Thoracic aorta (tissue), 2 donors: ENCODE measurements at places on chromosomes 6 and 20.

- DNase-seq: no peak
Observed at GRCh38 chr6:5697508-5697907, 309.2 kb downstream of the NRN1 start.

- no peak for DNase-seq
Observed at GRCh38 chr6:118469468-118469867, 78.6 kb upstream of the PLN start.

GRCh38 chr20:51970858-51971257, 168.5 kb upstream of the SALL4 start:
- DNase-seq: no peak

GRCh38 chr20:11926292-11926998, 8.8 kb downstream of the BTBD3 start:
- DNase-seq: no peak

DNA sequence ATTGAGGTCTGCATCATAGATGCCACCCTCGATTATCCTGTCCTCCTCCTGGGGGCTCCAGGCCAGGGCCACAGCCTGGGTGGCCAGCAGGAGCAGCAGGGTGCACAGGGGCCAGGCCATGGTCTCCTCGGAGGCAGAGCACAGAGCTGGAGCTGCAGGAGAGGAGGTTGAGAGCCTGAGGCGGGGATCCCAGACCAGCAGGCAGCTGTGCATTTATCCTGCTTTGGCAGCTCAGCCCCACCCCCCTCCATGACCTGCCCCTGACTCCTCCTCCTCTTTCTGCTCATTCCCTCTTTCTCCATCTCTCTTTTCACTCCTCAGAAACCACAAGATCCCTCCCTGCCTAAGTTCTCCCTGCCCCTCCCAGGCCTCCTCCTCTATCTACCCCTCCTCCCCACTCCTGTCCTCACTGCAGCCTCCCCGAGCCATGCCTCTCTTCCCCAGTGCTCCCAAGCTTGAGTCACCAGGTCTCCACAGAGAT, at the start of gene CST2:
CST2 (minus strand) TSS at position 189 of the 481 bp plus-strand sequence; CDS start at position 120, 69 bp downstream.
- no peak for DNase-seq

- no peak for DNase-seq
Observed at GRCh38 chr20:4782378-4782772, 60.7 kb downstream of the PRND start.

- no peak for DNase-seq
Observed at GRCh38 chr6:129590408-129591022, 119.5 kb downstream of the ARHGAP18 start.

DNA sequence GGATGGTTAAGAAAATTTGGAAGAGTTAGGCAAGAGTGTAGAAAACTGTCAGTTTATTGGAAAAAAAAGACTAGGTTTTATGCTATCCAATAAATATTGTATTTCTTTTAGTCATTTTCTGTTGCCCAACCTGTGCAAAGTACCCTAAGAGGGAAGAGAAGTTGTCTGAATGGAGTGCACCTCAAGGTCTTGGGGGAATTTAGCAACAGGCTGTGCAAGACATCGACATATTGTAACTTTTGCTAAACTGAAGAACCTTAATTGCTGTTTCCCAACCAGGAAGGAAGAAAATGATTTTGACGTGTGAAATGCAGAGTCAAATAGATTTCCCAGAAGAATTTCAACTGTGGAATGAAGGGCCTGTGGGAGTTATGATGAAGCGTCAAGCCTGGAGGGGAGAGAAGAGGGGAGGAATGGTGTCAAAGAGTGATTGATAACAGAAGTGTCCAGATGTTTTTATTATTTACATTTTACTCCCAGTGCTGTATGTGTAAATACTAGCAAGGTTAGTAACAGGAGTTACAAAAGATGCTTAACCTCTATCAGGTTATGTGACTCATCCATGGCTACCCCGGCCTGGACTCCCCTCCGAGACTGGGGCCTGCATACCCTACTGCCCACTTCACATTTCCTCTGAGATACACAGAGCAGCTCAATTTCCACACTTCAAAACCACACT, 246.8 kb downstream of the MYLK4 start:
- DNase-seq: no peak

DNA sequence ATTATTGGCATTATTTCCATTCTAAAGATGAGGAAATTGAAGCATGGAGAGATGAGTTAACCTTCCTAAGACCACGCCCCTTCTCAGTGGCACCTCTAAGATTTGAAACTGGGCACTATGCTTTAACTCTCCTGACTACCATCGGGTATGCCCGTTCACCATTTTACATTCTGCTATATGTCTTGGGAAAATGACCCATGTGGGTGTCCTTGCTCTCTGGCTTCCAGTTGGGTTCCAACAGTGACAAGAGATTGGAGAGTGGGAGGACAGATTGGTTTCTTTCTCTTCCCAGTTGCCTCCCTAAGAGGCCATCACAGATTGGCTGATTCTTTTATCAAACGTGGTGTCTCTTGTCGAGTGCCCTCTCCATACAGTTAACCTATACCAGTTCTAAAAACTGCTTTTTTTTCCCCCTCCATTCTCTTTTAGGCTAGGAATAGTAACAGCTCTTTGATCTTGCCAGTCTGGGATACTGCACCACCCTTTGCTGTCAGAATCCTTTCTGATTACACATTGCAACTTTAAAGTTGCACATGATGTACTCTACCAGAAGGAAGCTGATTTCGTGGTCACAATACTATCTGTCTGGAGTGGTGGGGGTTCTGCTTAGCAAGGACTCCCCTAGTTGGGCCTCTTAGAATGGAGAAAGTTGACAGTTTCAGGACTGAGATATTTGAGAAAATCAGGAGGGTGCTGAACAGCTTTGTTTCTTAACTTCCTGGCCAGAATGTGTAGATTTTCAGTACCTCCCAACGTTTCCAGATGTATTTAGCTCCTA, 88.0 kb upstream of the ELOVL5 start:
- no peak for DNase-seq

- no peak for DNase-seq
Observed at GRCh38 chr6:97095311-97095850, 170.9 kb downstream of the KLHL32 start.

DNA sequence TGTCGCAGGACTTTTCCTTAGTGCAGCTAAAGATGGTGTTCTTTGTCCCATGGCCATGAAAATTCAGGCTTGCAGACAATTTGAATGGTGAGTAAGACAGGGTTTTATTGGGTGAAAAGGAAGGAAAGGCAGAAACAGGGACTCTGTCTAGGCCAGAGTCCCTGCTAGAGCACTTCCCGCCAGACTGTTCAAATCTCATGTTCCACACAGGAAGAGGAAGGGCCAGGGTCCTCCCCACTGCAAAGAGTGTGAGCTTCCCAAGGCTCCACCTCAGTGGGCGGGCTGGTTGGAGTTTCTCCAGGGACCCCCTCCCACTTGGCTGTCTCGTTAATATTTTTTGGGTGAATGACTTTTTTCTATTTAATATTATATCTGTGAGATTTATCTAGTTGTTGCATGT, 29.0 kb downstream of the COL19A1 start:
- DNase-seq: no peak

DNA sequence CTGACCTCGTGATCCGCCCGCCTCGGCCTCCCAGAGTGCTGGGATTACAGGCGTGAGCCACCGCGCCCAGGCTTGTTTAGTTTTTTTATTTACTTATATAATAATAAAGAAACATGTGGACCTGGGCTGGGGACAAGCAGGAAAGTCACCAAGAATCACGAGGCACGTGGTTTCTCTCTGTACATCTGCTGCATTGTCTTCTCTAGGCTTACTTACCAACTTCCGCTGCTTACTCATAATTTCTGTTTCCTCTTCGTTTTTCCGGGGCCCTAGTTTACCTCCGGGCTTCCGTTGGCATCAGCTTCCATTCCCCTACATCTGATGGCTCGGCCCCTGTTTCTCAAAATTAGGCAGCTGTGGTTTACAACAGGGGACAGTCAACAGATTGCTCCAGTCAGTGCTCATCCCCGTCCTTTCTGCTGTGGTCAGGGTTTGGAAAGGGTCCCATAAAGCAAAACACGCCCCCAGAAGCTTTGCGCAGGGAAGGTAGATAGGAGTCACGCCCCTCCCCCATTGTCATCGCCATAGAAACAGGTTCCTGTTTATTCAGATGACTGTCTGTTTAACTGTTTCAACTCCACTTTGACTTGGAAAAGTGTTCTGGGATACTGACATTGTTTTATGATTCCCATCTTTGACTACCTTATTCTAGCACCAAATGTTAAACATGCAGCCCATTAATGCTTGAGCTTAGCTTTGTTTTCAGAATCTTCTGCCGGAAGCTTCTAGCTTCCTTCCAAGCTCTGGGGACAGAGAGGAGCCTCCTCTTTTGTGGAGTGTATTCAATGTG, 31.9 kb upstream of the TXLNB start:
- DNase-seq: peak; percentile 25

DNA sequence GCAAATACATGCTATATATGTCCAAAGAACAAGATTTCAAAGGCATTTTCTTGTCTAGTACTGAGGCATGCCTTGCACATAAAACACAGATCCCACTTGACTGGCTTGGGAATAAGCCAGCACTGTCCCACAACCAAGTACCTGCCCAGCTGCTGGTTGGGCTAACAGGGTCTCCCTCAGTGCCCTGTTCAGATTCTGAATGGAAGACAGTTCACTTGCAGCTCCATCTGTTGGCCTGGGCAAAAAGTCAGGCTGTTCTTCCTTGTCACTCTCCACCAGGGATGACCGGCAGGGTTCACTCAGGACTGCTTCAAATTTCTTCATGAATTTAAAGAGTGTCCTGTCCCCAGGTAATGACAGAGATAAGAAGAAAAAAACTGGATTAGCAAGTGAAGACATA, 44.4 kb upstream of the LYRM2 start:
- DNase-seq: no peak

DNA sequence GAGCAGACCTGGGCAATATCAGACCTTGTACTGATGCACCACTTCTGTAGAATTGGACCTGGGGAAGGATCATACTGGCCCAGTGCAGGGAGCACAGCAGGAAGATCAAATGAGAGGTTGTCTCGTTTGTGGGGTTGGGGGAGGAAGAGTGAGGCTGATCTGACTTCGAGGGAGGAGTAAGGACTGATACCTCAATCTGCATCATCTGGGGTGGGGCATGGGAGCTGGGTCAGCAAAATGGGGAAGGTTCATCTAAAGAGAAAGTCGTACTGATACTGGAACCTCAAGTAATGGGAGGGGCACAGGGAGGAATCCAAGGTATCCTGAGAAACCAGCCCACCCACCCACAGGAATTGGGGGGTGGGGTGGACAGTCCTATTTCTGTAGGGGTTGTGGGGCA, 3.7 kb downstream of the RNF39 start:
- DNase-seq: no peak

GRCh38 chr6:31666337-31666965, 571 bp downstream of the CSNK2B start:
- no peak for DNase-seq

DNA sequence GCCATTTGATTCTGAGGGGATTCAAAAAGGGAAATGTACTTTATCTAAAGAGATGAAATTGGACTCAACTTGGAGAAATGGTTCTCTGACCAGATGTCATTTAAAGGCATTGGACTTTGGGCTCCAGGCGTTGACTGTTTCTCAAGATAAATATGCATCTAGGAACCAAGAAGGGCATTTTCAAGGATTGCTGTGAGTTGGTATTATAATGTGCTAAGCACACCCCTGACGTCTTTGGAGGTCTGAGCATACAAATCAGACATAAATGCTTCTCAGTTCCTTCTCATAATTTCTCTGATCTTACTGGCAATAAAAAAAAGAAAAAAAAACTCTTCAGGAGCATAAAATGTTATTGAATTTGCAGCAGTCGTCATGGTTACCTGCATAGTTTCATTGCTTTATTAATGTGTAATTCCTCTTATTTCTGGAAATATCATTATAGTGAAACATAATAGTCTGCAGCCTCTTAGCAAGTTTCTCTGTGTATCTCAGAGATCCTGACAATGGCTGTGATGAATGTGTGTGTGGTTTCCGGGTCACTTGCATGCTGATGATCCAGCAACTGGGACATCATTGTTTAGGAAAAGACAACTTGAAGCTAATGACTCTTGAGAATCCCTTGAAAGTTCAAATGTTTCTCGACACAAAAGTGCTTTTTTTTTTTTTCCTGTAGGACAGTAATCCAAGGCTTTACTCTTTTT, 136.0 kb downstream of the AIG1 start:
- DNase-seq: no peak

GRCh38 chr20:24840121-24840713, 108.9 kb upstream of the CST7 start:
- DNase-seq: no peak

DNA sequence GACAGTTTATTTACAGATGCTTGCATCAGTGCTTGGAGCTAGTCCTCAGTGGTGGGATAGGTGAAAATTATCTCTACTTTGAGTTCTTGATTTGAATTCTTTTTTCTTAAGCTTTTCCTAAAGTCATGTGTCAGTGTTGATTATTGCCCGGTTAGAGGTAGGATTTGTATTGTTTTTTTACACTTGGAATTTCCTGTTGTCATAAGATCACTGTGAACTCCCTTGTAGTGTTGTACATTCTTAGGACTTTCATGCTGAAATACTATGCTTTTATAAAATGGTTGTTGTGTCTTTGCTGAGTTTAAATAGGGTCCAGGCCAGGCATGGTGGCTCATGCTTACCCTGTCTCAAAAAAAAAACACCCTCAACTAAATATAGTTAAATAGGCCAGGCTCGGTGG, 20.3 kb downstream of the ASXL1 start:
- DNase-seq: no peak

DNA sequence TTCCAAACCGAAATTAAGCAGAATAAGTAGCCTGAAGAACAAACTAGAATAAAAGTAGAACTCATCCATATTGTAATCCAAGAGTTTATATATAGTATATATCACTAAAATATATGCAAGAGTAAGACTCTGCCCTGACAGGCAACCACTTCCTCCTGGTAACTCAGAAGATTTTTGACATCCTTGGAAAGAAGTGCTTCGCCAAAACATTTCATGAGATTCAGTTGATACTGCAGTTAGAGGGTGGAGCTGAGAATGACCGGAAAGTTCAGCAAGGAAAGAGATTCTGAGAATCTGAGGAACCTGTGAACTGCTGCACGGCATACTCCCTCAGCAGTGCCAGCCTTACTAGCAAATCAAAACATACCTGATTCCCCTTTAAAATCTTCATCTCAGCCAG, 79.6 kb downstream of the CDK19 start:
- DNase-seq: no peak

- peak; percentile 78 for DNase-seq
Observed at GRCh38 chr6:17907406-17908229, 79.8 kb downstream of the KIF13A start.
